ENCODE measurements at places on chromosomes 1 and 21.

DNA sequence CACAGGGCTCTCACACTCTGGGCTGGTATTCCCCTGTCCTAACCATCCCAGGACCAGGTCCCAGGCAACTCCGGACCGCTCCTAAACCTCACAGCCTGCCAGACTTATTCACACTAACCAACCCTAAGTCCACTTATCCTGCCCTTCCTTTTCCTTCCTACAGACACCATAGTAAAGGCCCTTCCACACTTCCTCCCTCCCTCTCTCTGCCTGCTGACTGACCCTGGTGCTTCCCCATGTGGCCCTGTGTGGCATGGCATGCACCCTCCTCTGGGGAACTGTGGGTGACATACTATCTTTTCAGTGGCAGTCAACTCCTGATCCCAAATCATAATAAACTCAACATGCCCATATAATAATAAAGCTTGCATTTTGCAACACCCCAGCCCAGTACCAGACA, 155.1 kb upstream of the DNAH14 start:
- DNase-seq, result no peak

- DNase-seq, result no peak
These were observed 52.7 kb downstream of the DHRS3 start for GRCh38 chr1:12565094-12565965.

- DNase-seq, result no peak
These were observed 1.5 kb downstream of the GPX7 start for GRCh38 chr1:52603630-52604029.

GRCh38 chr1:93541045-93541444, 93.1 kb downstream of the FNBP1L start:
- no peak for DNase-seq

- DNase-seq, result no peak
These were observed 18.5 kb downstream of the NPHP4 start for GRCh38 chr1:5973771-5974170.

DNA sequence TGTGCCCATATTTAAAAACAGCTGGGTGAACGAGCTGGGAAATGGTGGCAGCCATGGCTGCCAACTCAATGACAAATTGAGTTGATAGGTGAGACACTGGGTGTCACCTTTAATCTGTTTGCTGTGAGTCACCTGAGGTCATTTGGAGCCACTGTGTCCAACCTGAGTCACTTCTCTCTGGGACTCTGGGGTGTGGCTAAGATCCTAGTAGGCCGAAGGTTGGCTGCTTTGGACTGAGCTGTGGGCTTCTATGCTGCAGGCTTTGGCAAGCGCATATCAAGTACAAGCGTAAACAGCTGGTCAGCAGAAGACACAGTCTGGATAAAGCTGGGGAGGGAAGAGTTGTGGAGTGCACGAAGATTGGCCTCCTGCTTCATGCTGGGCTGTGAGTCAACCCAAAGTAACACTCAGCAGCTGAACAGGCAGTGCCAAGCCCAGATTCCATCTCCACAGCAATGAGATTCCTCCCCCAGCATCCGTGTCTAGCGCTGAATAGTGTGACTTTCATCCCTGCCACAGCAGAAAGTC, 24.0 kb downstream of the TEX35 start:
- DNase-seq, result no peak

GRCh38 chr1:28577052-28577678, 14.9 kb upstream of the RAB42 start:
- DNase-seq, result no peak

DNA sequence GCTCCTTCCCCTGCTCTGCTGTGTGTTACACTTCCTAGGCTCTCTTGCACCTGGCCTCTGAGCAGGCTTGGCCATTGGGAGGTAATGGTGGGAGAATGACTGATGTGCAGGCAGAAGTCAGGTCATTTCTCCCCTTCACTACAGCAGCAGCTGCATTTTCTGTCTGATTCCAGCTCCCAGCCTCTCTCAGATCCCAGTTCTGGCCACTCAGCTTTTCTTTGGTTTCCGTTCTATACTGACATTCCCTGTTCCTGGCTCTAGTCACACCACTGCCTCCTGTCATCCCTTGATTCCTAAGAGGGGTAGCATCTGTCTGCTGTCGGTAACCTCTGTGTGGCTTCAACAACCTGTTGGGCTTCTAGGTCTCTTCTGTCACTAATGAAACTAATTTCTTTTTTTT, 127.7 kb upstream of the HOOK1 start:
- DNase-seq, result no peak

GRCh38 chr1:179968994-179969919, 14.6 kb downstream of the CEP350 start:
- DNase-seq, result no peak

DNA sequence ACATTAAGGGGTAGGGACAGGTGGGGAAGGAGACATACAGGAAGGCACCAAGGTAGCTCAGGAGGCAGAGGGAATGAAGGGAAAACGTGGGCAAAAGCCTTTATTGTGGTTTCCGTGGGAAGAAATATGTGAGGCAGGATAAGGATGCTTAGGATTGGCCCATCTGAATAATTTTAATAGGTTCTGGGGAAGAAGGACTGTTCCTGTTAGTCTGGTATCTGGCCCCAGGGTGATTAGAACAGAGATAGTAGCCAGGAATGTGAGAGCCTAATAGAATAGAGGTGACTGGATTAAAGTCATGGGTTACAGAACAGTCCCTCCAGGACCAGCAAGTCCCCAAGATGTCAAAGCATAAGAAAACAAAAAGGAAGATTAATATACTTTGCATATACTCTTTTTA, 545.2 kb upstream of the CAMK1G start:
- no peak for DNase-seq

- DNase-seq, result no peak
These were observed 18.3 kb upstream of the MUL1 start for GRCh38 chr1:20526267-20526666.

- no peak for DNase-seq
These were observed 13.9 kb downstream of the HLX start for GRCh38 chr1:220892997-220893700.

DNA sequence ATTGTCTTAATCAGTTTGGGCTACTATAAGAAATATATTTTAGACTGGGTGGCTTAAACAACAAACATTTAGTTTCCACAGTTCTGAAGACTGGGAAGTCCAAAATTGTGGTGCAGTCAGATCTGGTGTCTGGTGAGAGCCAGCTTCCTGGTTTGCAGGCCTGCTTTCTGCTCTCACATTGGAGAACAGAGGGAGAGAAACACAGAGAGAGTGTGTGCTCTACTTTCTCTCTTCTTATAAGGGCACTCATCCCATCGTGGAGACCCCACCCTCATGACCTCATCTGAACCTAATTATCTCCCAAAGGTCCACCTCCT, 4.1 kb downstream of the LEPR start:
- DNase-seq, result no peak

GRCh38 chr1:173431304-173432045, 45.7 kb upstream of the PRDX6 start:
- peak; percentile 94 for DNase-seq

DNA sequence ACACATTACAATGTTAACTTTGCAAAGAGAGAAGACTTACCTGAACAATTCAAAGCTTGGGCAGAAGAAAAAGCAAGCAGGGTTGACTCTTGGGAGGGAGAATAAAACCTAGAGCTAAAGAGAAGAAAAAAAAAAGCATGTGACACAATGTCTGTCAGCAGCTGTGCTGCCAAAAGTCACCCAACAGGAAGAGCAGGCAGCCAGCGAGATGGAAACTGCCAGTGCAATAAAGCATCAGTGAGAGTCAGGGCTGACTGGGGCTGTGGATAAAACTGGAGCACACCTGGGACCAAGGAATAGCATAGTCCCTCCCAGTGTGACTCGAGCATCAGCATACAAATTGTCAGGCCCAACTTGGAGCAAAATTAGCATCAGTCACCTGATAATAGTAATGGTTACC, 65.0 kb upstream of the SLC22A15 start:
- DNase-seq, result no peak

Measured in activated CD4-positive, CD25-positive, alpha-beta regulatory T cell (primary cell).